GM20000 (cell line): ENCODE measurements at places on chromosomes 6 and 20.

DNA sequence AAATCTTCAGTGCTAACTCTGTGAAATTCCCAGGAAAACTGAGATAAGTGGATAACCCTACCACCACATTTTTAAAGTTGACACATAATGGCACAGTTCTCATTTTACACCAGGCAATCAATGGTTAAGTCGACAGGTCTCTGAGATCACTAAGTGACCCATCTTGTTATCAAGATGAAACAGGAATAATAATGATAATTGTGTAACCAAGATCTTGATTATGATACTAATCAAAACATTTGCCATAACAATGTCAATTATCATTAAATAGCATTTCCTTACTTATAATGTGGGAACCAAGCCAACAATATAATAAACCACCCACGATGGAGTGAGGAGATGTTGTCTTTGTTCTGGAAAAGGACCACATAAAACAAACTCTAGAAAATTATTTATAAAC lies 541.6 kb downstream of the TFAP2B start:
- DNase-seq: no peak

GRCh38 chr6:30935018-30935417 lies 3.0 kb upstream of the SFTA2 start:
- DNase-seq: no peak

GRCh38 chr6:110799189-110799588 lies 16.1 kb downstream of the CDK19 start:
- DNase-seq: no peak

GRCh38 chr6:52640170-52640569 lies 30.7 kb upstream of the TMEM14A start:
- DNase-seq: no peak

DNA sequence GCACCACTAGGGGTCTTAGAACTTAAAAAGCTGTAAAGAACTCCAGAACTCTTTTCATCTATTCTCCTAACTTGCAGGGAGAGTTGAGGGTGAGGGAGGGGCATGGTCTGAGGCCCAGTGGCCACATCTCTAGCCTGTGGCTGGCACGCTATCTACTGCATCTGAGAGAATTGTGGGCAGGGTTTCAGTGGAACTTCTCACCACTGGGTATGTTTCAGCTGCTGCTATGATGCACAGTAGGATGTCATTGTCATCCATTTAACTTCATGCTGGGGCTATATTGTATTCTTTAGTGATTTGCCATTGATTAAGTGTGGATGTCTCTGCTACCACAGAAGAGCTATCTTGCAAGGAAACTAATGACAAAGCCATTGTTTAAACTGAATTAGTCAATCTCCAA lies 4.5 kb downstream of the TMEM14A start:
- no peak for DNase-seq

GRCh38 chr6:114452785-114453401 lies 110.1 kb upstream of the HS3ST5 start:
- no peak for DNase-seq

DNA sequence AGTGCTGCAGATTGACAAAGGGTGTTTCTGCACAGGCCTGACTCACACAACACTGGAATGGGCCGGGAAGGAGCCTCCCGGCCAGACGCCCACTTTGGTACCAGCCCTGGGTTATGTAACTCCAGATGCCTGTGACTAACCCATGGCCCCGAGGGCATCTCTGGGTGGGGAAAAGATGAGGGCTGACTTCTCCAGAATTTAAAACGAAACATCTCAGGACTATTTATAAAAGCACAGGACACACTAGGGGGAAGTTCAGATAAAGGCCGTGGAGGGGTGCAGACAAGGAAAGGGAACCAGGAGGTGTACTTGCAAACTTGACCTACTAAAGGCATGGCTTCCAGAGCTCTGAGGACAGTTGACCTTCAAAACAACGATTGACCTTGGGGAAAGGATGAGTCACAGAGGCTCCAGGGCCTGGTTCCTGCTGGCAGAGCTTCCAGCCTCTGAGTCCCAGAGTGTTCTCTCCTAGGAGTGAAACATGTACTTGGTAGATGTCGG lies 196.9 kb downstream of the NFATC2 start:
- DNase-seq: no peak

DNA sequence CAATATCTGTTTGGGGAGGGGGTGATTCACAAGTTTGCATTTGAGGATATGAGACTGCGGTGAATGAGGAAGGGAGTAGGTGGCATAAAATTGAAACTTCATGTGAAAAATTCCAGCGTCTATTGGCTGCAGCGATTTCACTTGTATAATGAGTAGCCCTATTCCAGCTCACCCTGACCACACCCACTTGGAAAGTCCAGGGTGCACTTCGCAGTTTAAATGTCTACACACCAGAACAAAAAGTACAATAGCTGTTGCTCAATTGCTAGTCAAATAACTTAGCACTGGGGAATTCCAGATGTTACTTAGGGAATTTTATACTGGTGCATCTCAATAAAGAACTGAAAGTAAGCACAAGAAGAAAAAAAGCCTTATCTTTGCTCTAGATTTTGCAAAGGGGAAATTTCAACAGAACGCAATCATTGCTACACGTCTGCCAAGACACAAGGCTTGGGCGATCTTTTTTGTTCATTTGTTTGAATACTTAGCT lies 6.3 kb downstream of the TNFAIP3 start:
- DNase-seq: peak; percentile 70

GRCh38 chr6:107108201-107108890 lies 7.0 kb downstream of the BEND3 start:
- DNase-seq: no peak

- no peak for DNase-seq
Observed at GRCh38 chr6:90514496-90514895, 72.4 kb downstream of the MAP3K7 start.

GRCh38 chr6:137265561-137266308 lies 46.5 kb upstream of the IFNGR1 start:
- no peak for DNase-seq

GRCh38 chr6:142819603-142820337 lies 125.2 kb downstream of the HIVEP2 start:
- DNase-seq: peak; percentile 44

GRCh38 chr6:158061361-158061708 lies 79.7 kb downstream of the SYNJ2 start:
- no peak for DNase-seq

GRCh38 chr20:46984405-46984804 lies 89.8 kb downstream of the EYA2 start:
- no peak for DNase-seq
